AG04449 (cell line): ENCODE measurements at places on chromosomes 12 and 14.

DNA sequence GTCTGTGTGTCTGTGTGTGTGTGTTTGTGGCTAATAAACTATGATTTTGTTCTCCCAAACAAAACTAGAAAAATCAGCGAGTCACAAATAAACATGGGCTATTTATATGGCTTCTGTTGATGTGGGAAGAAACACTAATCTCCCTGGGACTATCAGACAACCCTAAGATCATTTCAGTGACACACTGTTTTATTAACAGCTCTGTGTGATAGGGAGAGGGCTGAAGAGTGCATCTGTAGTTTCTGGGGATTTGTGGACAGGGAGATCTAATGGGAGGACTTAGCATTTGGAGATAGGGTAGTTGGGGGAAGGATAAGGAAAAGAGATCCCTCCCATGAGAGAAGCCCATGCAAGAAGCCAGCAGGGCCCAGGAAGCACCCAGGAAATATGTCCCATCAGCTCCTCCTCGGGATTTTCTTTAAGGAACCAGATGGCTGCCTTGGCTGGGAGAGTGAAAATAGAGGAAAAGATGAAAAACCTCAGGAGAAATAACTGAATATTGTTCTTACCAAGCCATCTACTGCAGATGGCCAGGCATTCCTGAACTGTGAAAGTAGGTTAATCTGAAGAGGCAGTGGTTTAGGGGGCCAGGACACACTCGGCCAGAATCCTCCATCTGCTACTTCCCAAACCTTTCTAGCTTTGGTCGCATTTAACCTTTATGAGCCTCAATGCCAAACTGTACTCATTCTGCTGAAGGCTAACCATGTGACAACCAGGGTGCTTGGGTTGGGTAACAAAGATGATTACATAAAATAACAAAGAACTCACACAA lies 253.4 kb downstream of the BTG1 start:
- DNase-seq: no peak

DNA sequence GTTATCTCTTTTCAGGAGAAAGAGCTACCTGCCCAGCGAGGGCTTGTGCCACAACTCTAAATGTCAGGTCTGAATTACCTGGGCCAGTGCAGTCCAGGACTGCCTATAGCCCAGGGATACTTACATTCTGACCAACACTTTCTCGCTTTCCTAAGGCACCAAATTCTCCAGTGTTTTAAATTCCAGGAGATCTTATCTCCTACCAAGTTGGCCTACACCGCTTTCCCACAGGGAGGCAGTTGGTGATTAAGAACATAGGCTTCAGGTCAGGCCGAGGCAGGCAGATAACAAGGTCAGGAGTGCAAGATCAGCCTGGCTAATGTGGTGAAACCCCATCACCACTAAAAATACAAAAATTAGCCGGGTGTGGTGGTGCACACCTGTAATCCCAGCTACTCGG lies 41.1 kb downstream of the RPS29 start:
- DNase-seq: no peak

DNA sequence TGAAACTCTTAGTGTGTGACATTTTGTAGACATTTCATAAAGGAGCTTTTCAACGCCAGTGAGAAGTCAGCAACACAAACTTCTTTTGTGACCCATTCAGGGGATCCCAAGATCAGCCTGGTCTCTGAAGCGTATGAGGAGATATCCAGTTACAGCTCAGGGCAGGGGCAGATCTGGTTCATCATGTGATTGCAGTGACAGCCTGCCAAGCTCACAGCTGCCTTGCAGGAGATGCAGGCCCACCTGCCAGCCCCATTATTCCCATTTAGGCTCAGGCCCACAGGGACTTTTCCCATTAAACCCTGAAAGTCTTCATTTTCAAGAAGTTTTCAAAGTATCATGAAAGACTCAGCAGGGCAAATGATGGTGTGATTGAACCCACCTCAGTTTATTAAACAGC lies 38.3 kb downstream of the SRGAP1 start:
- no peak for DNase-seq

- DNase-seq: no peak
Measured at GRCh38 chr12:10409392-10409791, at the start of gene KLRC4. Gene KLRC4 (minus strand): TSS chr12:10409757. CDS start chr12:10409575, 182 bp downstream.
